ENCODE measurements at places on chromosomes 7 and 10. TPM values are rescaled to one million over a fixed set of nuclear protein-coding genes. Genes with fewer than 3 reads are reported as not detected.

DNA sequence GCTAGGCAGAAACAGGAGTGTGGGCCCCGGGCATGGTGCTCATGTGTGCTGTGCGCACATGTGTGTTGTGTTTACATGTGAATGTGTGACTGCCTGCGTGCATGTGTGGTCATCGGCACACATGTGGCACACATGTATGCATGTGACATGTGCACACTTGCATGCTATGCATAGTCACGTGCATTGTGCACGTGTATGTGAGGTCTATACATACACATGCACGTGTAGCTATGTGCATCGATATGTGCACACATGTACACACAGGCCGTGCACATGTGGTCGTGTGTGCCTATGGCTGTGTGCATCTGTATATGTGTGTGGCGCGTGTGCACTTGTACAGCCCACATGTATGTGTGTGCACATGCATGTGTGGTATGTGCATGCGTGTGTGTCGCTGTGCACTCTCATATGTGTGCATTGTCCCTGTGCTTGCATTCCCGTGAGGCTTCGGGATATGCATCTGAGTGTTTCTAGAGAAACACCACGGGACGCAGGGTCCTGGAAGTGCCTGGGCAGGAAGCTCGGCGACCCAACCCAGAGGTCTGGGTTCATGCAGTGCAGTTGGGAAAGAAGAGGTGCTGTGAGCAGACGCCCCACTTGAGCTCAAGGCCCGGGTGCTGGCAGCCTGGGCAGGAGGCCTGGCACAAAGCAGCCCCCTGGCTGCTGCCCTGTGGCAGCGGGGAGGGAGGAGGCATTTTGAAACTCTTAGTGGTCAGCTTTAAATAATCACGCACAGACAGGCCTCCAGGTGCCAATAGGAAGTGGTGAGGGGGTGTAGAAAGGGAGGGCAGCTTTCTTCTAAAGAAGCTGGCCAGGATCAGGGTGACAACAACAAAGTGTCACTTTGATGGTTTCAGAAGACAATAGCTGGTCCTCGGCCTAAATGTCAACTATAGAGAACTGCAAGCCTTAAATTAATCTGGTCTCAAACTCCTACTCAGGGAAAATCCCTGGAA lies 410.0 kb upstream of the MGMT start:
- no peak overlapping the region for H3K27ac ChIP-seq
- H3K4me1 ChIP-seq = no peaks in the 10 kb centered on the region
- no peak overlapping the region for H3K4me3 ChIP-seq
- no peaks in the 10 kb centered on the region for H3K36me3 ChIP-seq
- DNase-seq = no peak

NXPH1 gene
- not detected for total RNA-seq

DNA sequence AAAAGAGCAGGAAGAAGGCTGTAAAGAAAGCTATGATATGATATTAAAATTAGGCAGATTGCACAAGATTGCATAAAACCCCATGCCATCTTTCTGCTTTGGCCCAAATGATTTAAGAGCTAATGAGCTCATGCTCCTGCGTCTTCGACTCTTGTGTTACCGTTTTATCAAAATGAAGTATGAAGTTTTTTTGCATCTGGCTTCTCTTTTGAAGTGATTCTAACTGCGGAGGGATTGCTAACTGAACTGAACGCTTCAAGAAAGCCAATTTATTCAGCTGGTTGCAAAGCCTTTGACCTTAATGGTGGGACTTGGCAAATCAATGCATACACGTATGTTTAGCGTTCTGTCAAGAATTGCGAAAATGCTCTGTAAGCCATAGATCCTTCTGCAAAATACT lies 282.9 kb downstream of the TWIST1 start:
- no peaks in the 10 kb centered on the region for H3K36me3 ChIP-seq
- H3K4me1 ChIP-seq = peaks cover 21% of the 10 kb centered on the region
- no peak overlapping the region for H3K4me3 ChIP-seq

- no peak for DNase-seq
- no peaks in the 10 kb centered on the region for H3K4me1 ChIP-seq
- peaks cover 6% of the 10 kb centered on the region for H3K27me3 ChIP-seq
Measured at GRCh38 chr10:1509011-1509530, 228.3 kb downstream of the ADARB2 start.

DNA sequence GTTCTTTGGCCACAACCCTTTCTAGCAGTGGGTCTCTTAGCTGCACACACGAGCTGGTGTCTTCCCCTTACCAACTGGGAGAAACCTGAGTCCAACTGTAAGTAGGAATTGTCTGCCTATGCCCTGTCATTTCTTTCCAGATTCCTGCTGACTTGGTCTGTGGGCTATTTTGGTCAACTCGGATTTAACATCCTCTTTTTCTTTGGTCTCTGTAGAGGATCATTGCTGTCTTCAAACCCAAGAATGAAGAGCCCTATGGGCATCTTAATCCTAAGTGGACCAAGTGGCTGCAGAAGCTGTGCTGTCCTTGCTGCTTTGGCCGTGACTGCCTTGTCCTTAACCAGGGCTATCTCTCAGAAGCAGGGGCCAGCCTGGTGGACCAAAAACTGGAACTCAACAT lies 10.3 kb downstream of the PI4K2A start:
- no peak overlapping the region for H3K4me3 ChIP-seq
- H3K4me1 ChIP-seq = peaks cover 9% of the 10 kb centered on the region
- H3K36me3 ChIP-seq = peaks cover 32% of the 10 kb centered on the region
- H3K27me3 ChIP-seq = peaks cover 2% of the 10 kb centered on the region
- no peak overlapping the region for H3K27ac ChIP-seq
- no peak for DNase-seq

- H3K4me1 ChIP-seq = no peaks in the 10 kb centered on the region
- no peak overlapping the region for H3K27ac ChIP-seq
- H3K27me3 ChIP-seq = no peaks in the 10 kb centered on the region
Measured at GRCh38 chr7:64463636-64464375, 99.1 kb downstream of the ZNF680 start.

DNA sequence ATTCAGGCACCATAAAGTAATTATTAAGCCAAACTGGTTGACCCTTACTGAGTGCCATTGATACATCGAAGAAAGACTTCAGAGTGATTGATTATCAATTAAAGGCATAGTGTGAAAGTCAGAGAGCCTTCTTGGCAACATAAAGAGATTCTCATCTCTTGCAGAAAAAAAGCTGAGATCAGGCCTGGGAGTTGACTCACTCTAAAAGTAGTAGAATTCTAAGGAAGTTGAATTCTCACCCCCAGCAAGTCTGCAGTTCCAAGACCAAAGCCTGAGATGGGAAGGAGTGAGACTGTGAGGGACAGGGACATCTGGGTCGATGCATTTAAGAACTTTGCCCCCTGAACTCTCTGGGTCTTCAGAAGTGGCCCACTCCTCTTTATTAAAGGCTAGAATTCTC lies 21.6 kb upstream of the ERCC6 start:
- no peak overlapping the region for H3K4me3 ChIP-seq
- no peak overlapping the region for H3K27ac ChIP-seq
- DNase-seq = no peak
- peaks cover 4% of the 10 kb centered on the region for H3K4me1 ChIP-seq
- no peaks in the 10 kb centered on the region for H3K27me3 ChIP-seq
- no peaks in the 10 kb centered on the region for H3K36me3 ChIP-seq

DNA sequence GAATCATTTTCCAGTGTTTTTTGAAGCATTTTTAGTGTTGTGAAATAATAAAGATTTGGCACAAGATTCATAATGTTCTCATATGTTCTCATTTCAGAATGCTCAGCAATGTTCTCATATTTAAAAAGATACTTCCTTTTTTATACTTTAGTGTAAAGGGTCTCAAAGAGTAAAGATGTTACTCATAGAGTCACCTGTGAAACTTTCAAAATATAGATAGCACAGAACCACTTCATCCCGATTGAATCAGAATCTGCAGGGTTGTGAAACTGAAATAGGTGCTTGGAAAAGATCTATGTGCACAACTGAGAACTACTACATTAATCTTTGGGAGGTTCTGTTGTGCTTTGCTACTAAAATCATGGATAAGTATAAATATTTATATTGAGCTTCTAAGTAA lies 144.7 kb downstream of the MDFIC start:
- no peak overlapping the region for H3K4me3 ChIP-seq
- no peaks in the 10 kb centered on the region for H3K36me3 ChIP-seq
- no peak overlapping the region for H3K27ac ChIP-seq
- H3K4me1 ChIP-seq = no peaks in the 10 kb centered on the region

HMX3 gene
- total RNA-seq = not detected

TMEM130 gene
- not detected for total RNA-seq

Measured in endothelial cell (in vitro differentiated cells).